CD4-positive, alpha-beta T cell (primary cell): ENCODE measurements at places on chromosomes 7 and 10.

GRCh38 chr7:26127411-26127810 is 24.6 kb upstream of the NFE2L3 start:
- DNase-seq, result no peak

GRCh38 chr10:89954061-89954460 is 252.7 kb downstream of the KIF20B start:
- no peak for DNase-seq

DNA sequence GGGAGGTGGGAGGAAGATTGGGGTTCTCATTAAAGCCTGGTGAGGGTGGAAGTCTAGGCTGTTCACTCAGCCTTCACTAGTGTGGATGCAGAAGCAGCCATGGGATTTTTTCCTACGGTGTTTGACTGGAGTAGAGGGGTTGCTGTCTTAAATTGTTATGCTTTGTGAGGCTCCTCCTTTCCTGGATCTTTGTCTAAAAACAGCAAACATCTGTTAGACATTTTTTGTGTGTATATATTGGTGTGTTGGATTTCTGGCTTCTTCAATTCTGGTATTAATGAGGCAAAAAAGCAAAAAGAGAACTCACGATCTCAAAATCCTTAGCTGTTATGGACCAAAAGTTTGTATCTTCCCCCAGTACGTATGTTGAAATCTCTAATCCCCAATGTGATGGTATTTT is 28.2 kb downstream of the MEOX2 start:
- no peak for DNase-seq

GRCh38 chr7:157077986-157078644 is 60.6 kb upstream of the UBE3C start:
- DNase-seq, result no peak

DNA sequence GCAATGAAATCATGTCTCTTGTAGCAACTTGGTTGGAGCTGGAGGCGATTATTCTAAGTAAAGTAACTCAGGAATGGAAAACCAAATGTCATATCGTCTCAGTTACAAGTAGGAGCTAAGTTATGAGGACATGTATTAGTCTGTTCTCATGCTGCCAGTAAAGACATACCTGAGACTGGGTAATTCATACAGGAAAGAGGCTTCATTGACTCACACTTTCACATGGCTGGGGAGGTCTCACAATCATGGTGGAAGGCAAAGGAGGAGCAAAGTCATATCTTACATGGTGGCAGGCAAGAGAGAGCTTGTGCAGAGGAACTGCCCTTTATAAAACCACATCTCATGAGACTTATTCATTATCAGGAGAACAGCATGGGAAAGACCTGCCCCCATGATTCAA is 370.1 kb upstream of the PRKCQ start:
- DNase-seq, result no peak

GRCh38 chr10:130489891-130490290 is 353.7 kb downstream of the GLRX3 start:
- DNase-seq, result no peak

- no peak for DNase-seq
Measured at GRCh38 chr7:102890292-102890970, 22.4 kb upstream of the LRRC17 start.

GRCh38 chr10:6005856-6006395 is 28.6 kb upstream of the IL15RA start:
- no peak for DNase-seq
